CD4-positive, alpha-beta T cell (primary cell): ENCODE measurements at places on chromosomes 2 and 18.

- DNase-seq: no peak
Measured at GRCh38 chr2:20198001-20198400, 26.9 kb downstream of the SDC1 start.

DNA sequence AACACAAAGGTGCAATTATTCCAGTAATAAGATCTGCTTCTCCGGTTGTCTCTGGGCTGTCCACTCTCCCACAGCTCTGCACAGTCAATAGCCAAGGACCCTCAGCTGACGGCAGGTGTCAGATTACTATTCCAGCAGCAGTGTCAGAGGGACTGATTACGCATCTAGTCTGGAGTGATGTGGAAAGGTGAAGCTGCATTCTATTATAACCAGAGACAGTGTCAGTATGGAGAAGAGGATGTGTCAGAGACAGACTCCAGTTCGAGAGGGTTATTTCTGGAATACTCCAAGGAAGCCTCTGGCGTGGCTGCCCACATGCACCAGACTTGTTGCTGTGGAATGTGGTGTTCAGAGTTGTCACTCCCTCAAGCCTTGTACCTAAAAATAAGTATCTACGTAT, 163.6 kb upstream of the TMEM200C start:
- no peak for DNase-seq

DNA sequence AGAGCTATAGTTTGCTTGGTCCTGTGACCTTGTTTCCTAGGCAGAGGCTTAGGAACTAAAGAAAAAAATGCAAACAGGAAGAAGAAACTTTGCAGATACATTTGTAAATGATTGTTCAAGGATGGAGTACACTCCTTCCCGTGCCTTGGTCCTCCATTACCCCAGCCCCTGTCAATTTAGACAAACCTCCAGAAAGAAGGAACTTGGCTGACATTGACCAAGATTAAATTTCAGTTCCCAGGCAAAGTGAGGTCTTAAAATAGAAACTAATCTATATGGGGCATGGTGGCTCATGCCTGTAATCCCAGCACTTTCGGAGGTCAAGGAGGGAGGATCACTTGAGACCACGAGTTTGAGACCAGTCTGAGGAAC, 179.9 kb upstream of the FN1 start:
- no peak for DNase-seq

GRCh38 chr2:190972846-190973245, 41.1 kb downstream of the STAT1 start:
- DNase-seq: no peak

DNA sequence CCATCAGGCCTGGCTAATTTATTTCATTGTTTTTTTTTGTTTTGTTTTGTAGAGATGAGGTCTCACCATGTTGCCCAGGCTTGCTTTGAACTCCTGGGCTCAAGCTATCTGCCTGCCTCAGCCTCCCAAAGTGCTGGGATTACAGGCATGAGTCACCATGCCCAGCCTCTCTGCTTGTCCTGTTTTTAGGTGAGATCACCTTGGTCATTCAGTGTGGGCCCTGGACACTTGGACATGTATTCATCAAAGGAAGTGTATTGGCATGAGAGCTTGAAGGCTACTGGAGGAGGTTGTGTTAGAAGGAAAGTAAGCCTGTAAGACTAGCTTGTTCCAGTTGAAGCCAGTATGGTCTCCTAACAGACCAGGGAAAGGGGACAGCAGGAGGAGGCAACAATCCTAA, 229.2 kb upstream of the RGPD4 start:
- DNase-seq: no peak

GRCh38 chr2:129191530-129191929, 787.9 kb upstream of the RAB6C start:
- no peak for DNase-seq

DNA sequence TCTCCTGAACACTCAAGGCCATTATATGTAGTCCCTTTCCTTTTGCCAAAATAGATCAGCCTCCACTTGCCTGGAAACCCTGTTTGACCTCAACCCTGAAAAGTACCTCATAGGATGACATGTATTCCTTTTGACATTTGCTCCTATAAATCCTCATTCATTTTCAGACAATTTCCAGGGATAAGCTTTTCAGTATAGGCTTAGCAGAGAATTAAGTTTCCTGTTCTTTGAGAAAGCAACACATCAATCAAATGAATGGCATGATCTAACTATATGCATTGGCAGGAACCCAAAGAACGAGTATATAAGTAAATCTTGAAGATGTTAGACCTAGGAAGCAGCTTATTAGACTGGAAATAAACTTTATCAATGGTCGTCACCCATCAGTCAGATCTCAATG, 483.0 kb downstream of the CCDC85A start:
- DNase-seq: no peak

- no peak for DNase-seq
Measured at GRCh38 chr18:46134920-46135675, 30.9 kb downstream of the HAUS1 start.

DNA sequence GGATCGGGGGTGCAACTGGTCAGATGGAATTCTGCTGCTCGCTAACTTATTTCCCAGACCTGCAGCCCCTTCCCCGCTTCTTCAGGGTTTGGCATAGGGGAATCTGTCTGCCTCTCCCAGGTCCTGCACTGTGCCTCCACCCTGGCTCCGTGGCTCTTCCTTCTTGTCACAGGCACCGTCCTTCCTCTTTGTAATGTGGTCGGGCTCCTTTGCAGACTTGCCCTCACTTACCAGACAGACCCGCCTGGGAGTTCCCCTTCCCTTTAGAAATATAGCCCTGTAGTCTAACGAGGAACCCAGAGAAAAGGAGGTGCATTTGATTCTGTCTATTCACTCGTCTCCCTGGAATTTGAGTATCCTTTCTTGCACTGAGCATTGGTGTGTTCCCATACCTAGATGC, 63.9 kb upstream of the PAX8 start:
- DNase-seq: peak; percentile 55

GRCh38 chr2:61421611-61422010, 49.3 kb downstream of the USP34 start:
- DNase-seq: peak; percentile 12

GRCh38 chr18:35174093-35174731, 66.6 kb upstream of the ZNF397 start:
- DNase-seq: no peak

DNA sequence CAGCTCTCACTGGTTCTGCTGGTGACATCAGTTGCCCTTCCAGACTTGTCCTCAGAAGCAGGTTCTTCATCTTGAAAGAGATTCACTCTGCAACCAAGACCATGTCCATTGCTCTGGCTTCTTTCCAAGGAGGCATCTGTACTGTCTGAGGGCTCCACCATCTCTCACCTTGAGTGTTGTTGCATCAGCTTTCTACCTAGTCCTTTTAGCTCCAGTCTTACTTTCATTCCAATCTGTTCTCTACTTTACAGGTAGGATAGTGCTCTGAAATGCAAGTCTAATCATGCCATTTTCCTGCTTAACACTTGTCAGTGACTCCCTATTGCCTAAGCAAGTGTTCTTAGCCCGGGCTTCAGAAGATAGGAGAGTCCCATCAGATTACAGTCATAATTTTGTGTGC, 117.7 kb downstream of the EN1 start:
- no peak for DNase-seq

DNA sequence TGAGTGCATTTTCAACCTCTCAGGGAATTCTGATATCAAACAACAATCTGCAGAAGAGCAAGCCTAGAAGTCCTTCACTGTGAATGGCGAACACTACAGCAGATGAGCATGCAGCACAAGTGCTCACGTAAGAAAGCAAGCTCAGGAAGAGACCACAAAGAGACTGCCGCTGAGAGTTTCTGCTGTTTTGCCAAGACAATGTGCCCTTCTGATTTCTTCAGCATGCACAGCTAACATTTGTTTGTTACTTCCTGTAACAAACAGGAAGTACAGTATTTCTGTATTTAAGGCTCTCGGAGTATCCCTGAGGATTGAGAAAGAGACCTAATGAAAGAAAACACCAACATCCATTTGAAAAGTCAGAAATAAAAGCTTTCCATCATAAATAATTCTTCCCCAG, 45.9 kb downstream of the MBOAT2 start:
- no peak for DNase-seq

DNA sequence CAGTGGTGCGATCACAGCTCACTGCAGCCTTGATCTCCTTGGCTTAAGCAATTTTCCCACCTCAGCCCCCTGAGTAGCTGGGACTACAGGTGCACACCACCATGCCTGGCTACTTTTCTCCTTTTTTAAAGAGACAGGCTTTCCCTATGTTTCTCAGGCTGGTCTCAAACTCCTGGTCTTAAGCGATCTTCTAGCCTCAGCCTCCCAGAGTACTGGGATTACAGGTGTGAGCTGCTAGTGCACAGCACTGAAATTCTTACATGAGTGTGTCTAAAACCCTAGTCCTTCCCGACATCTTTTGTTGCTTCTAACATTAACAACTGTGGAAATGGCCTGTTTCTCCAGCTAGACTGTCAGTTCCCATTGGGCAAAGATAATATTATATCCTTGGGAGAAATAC, 2.9 kb downstream of the UGP2 start:
- DNase-seq: no peak

DNA sequence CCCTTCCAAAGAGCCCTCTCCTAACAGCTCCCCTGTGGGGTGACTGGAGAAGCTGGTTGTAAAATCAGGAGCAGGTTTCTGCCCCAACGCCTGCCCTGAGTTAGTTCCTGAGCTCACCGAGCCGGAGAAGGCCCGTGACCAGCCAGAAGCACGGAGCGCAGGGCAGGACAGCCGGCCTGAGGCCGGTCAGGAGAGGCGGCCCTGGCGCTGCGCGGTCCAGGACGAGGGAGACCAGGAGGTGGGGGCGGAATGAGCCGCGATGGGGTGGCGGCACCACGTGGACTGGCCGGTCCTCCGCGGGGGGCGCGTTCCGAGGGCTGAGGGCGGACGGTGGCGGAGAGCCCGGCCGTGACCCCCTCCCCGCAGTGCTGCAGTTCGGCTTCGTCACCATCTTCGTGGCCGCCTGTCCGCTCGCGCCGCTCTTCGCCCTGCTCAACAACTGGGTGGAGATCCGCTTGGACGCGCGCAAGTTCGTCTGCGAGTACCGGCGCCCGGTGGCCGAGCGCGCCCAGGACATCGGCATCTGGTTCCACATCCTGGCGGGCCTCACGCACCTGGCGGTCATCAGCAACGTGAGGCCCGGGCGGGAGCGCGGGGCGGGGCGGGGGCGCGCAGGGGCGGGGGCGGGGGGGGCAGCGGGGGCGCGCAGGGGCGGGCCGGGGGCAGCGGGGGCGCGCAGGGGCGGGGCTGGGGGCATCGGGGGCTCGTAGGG, 29.0 kb downstream of the ANO7 start:
- peak; percentile 16 for DNase-seq

DNA sequence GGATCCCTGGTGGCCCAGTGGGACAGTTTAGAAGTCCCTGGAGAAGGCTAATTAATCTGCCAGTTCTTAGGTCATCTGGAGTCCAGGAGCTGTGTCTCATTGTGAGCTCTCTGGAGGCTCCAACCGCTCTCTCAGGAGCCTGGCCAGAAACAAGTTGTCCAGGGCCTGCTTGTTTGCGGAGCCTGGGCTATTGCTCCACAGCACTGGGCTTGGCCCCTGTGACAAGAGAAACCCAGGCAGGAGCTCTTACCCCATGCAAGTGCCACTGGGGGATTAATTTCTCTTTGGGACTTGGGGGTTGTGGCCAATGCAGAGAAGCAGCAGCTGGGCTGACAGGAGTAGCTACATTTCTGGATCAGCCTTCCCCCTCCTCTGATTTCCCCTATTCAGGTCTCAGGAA, 24.5 kb upstream of the TNP1 start:
- DNase-seq: no peak

- no peak for DNase-seq
Measured at GRCh38 chr18:68394705-68395104, 320.2 kb downstream of the TMX3 start.

DNA sequence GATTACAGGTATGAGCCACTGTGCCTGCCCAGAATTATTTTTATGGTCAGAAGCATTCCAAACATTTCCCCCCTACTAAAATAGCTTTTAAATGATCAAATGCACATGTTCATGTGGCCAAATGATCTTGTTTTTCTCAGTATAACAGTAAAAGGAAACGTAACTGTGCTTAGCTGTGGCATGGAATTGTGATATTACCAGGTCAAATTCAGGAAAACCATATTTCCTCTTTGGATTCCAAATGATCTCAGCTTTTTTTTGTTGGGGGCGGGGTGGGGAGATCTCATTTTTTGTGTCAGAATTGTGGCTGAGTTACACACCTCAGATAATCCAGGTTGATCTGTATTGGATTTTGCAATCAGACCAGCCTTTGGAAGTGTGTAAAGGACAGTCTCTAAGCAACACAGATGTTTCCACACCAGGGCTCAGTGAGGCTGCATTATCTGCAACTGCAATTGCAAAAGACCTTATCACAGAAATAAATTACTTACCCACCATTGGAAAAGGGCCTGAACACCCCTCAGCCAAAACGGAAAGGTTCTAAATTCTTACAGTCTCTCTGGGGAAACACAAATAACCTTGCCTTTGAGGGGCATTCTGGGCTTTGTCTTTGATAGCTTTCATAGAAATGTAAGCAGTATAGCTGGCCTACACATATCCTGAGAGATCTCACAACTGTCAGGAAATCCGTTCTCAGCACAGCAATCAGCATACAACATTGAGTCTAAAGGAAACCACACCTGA, 8.4 kb downstream of the CASP10 start:
- no peak for DNase-seq

GRCh38 chr2:220946552-220946951, 625.6 kb downstream of the EPHA4 start:
- no peak for DNase-seq

DNA sequence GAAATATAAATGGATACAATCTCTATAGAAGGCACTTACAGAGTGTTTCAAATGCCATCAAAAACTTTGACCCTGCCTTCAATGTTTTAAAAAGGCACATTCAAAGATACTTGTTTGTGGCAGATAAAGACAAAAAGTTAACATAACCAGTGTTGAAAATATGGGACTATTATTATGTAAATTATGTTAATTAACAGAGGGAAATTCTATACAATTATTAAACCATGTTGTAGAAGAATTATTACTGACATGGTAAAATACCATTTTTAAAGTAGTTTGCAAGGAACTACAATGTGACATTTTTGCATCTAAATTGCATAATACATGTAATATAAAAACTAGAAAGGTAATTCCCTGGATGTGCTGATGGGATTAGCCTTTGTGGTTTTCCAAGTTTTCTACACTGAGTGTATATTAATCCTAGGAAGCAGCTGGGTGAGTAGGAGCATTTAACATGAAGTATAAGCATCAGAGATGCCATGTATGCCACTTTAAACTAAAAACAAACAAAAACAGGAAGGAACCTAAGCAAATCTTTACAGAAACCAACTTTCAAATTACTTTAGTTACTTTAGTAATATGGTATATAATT, 21.7 kb downstream of the MIB1 start:
- no peak for DNase-seq

- DNase-seq: no peak
Measured at GRCh38 chr2:220276741-220277444, 649.5 kb downstream of the SLC4A3 start.

GRCh38 chr18:12066910-12067511, 26.6 kb upstream of the ANKRD62 start:
- no peak for DNase-seq

- DNase-seq: no peak
Measured at GRCh38 chr2:47784352-47784851, 1.5 kb downstream of the MSH6 start.

DNA sequence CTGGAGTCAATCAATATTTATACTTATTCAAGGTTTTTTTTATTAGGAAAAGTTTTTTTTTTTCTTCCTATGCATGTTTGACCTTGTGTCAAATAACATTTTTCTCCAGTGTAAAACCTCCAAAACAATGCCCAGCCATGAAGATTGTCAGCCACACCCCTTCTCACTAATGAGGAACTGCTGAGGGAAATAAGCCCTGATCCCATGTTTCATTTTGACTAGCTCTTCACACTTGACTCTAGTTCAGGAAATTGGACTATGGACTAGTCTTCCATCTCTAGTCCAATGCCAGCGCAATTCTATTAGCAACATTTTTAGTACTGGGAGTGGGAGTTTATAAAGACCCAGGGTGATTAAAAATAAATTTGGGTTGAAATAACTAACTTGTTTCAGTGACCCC, 275.6 kb upstream of the CXCR4 start:
- DNase-seq: no peak
